Stimulated activated CD4-positive, alpha-beta T cell treated with anti-CD3 and anti-CD28 coated beads, Interleukin-1b, Interleukin-23, amount 100 ng/mL, for 1 hour (primary cell): ENCODE measurements at places on chromosomes 11 and 22.
A peak's percentile ranks its signal among the peaks of the same experiment; 100 is the strongest.

DNA sequence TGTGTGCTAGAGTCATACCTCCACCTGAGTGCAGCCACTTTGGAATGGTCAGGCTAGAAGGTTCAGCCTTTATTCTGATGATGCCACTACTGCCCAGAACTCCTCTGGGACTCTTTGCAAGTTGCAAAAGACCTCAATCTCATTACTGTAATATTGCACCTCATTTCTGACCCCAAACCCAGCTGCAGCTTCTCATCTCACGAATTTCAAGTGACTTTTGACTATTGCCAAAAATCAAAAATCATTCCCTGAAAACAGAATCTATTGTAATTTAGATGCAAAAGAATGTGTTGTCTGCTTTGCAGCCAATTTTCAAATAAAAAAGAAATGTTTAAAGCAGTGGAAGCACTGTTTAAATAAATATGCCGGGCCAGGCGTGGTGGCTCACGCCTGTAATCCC lies 25.2 kb downstream of the GVQW3 start:
- DNase-seq = no peak

- DNase-seq = no peak
These were observed 78.5 kb downstream of the PLEKHA7 start for GRCh38 chr11:16935518-16936302.

DNA sequence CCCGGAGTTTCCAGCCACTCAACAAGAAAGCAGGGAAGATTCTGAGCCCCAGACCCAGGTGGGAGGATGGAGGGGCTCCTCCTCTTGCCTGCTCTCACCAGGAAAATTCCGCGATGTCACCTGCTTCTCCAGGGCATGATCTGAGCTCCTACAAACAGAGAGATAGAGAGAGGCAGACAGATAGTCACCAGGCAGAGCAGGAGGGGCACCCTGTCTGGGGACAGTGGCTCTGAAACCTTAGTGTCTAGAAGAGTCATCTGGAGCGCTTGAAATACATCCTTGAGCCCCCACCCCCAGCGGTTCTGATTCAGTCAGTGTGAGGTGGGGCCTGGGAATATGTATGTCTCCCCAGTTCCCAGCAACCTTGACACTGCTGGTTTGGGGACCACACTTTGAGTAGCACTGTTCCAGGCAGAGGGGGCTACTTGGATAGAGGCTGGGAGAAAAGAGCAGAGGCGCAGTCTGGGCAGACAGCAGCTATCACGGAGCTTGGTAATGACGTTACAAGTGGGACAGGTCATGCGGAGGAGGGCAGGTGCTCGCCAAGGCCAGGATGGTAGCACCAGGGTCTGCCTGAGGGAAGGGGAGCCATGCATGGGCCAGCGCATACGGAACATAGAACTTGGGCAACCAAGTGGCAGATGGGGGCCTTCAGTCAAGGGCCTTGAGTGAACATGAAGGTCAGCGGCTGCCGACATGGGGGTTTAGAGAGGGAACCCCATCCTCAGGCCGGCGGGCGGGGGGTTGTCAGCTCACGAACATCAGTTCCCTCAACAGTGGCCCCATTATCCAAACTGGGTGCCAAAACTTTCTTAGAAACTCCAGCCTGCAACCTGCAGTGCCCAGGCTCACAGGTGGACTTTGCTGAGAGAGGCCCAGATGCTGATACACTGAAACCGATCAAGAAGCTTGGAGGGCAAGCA lies 60.9 kb upstream of the MYEOV start:
- no peak for DNase-seq

DNA sequence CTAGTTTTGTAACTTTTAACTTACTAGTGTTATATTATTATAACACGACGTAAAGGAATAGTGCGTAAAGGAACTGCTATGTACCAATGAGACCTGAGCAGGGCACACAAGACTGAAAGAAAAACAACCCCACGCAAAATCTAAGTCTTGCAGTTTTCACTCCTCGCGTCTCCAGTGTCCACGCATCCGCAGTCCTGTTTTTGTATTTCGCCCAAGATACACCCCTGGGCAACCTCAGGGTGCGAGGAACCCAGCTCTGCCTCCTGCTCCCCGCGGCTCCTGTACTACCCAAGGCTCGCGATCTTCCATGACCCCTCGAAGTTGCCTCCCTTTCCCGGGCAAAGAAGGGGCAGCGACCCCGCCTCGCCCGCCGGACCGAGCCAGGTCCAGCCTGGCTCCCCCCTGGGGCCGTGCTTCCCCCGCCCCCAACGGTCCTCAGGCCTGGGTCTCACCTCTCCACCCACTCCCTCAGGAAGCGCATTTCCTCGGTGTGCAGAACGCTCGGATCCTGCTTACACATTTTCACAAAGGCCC lies 393 bp downstream of the ST13 start:
- DNase-seq = no peak

DNA sequence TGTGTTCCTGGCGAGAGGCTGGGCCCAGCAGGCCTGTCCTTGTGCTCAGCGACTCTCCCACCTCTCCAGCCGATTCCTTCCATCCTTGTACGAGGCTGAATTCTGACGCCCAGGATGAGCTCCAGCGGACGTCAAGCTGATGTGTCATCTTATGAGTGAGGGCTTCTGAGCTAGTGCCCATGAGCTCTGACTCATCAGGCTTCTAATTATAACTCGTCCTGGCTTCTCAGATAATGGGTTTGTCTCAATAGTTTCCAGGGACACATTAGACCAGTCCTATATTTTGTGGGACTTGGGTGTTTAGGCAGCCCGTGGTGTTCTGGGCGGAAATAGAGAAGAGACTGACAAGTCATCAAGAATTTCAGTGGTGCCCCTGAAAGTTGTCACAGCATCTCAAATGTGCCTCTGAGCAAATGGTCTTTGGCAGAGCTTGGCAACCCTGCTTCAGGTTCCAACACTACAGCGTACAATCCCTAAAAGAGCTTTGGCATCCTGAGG lies 108.2 kb upstream of the CD44 start:
- no peak for DNase-seq

- DNase-seq = no peak
These were observed 9.1 kb downstream of the ME3 start for GRCh38 chr11:86663291-86663690.

GRCh38 chr11:17598700-17599459 lies 51.8 kb downstream of the OTOG start:
- DNase-seq = peak; percentile 16

DNA sequence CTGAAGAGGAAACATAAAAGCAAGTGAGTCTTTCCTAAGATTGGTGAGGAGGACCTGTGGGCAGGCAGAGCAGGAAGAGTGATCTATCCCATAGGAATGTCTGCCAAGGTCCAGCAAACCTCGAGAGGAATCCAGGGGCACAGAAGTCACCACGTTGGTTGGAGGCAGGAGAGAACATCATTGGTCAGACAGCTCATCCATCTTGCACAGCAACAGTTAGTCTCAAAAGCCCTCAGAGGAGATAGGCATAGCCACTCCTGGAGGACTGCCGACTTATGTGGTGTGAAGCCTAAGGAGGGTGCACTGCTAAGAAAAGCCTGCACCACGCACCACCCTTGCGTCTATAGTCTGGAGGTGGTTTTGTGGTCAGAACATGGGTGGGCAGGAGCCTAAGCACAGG lies 109.1 kb downstream of the RASSF10 start:
- no peak for DNase-seq

GRCh38 chr11:27551127-27551526 lies 44.6 kb upstream of the LIN7C start:
- no peak for DNase-seq

- no peak for DNase-seq
These were observed 225.0 kb upstream of the UBASH3B start for GRCh38 chr11:122430490-122430889.

- no peak for DNase-seq
These were observed 10.7 kb upstream of the TBC1D10A start for GRCh38 chr22:30337461-30337778.

DNA sequence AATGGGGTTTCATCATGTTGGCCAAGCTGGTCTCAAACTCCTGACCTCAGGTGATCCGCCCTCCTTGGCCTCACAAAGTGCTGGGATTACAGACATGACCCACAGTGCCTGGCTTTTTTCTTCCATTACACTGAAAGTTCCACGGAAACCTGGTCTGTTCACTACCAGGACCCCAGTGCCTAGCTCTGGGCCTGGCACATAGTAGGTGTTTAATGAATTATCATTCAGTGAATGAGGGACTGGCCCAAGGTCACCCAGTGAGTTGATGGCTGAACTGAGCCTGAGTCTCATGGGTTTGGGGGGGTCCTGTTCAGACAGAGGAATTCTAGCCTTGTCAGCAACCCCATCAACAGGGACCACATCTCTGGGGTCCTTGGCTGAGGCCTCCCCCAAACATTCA lies 3.1 kb downstream of the C11orf86 start:
- DNase-seq = no peak

DNA sequence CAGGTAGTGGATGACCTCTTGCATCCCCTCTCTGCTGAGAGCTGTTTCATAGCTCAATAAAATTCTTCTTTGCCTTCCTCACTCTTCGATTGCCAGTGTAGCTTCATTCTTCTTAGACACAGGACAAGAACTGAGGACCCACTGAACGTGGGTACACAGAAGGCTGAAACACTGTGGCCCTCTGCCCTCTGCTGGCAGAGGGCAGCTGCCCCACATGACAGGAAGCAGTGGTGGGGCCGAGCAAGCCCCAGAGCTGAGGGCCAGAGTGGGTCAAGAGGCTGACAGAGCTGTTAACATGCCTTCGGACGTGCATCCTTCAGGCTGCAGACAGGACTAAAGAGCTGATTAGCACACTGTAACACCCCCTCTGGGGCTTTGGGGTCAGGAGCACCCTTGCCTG lies 15.6 kb downstream of the SMC1B start:
- no peak for DNase-seq

- no peak for DNase-seq
These were observed 59.1 kb downstream of the AMBRA1 start for GRCh38 chr11:46534711-46535110.

DNA sequence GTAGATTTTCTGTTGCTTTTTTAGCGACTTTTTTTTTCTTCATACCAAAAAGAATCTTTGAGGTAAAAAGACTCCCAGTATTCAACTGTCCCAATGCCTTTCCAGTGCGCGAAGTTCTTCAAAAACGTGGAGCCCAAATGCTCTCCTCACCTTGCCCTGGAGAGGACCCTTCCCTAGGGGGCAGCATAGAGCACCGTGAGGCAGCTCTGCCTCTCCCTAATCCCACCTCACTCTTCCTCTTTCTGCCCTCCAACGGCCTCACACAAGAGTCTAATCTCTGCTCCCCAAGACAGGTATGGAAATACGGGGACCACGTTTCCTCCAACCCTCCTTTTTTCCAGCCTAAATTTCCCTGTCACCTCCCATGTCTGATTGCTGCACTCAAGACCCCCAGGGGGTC lies 117.5 kb upstream of the ALX4 start:
- DNase-seq = no peak

DNA sequence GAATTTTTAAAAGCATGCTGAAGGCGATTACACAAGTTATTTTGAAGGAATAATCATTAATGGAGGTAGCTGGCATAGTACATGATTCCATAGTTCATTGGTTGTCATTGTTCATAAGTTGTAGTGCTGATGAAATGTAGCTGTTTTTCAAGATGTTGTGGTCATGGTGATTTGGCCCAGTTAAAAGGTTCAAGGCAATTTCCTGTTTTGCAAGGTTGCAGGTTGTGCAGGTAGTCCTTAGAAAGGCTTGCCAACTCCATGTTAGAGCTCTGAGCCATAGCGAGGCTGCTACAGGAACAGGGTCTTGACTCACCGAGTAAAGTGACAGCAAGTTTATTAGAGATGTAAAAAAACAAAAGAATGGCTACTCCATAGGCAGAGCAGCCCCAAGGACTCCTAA lies 95.8 kb upstream of the CHORDC1 start:
- no peak for DNase-seq

DNA sequence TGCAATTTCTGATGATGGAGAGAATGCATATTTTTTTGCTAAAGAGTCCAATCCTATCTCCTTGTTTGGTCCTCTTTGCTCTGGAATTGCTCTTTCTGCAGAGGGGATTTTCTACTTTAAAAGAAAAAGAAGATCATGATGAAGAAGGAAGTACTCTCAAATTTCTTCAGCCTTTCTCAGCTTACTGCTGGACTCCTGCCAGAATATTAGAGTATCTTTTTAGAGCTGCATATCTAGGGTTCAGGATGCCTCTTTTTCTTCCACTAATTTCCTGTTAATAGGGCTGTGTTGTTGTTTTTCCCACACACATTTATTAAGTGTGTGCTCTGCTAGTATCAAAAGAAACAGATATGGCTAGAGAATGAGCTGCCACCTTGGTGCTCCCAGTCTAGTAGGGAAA lies 18.2 kb downstream of the UBASH3B start:
- no peak for DNase-seq

GRCh38 chr22:39914584-39914983 lies 13.7 kb downstream of the GRAP2 start:
- no peak for DNase-seq

- no peak for DNase-seq
These were observed 183.1 kb downstream of the NAV2 start for GRCh38 chr11:19895776-19896175.

GRCh38 chr22:24407278-24407665 lies 20.1 kb upstream of the ADORA2A start:
- no peak for DNase-seq

DNA sequence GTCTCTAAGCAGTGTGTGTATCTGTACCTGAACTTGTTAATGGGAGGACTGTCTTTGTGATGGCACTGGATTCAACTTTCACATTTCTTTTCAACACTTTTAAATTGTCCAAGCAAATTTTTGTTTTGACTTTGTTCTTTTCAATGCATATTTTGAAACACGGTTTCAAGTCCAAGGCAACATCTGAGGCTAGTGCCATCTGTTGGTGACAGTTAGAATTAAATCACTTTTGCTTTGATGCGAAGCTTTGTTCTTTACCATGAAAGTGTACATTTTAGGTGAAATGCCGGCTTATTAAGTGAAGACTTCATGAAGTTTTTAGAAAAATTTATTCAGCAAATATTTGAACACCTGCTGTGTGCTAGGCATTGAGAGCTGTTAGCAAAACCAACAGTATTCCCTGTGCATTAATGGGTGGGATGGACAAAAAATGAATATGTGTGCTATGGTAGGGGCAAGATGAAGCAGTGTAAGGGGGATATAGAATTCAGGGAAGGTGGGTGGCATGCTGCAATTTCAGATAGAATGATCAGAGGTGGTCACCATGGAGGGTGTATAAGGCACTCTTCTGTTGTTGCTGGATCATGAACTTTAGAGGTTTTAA lies 70.2 kb downstream of the DDX10 start:
- no peak for DNase-seq

- DNase-seq = no peak
These were observed 1116.6 kb downstream of the BRD1 start for GRCh38 chr22:48711031-48711431.

GRCh38 chr22:44578516-44579230 lies 80.6 kb upstream of the RTL6 start:
- DNase-seq = no peak

DNA sequence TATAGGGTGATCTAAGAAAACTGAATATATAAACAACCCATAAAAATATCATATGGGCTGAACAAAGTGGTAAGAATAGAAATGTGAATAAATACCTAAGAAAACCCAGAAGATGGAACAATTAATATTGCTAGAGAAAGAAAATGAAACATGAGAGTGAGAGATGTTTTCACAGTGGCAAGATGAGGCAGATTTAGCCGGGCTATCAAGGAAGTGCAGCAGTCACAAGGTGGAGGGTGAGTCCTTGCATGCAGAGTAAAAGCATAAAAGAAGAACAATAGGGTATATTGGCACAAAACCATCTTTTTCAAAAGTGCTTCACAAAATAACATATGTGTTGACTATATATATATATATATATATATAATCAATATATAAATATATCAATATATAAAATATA lies 49.6 kb downstream of the NOX4 start:
- DNase-seq = no peak

- DNase-seq = no peak
These were observed 8.2 kb downstream of the PHF21A start for GRCh38 chr11:46112961-46113607.

GRCh38 chr11:76562541-76562940 lies 108.0 kb downstream of the LRRC32 start:
- no peak for DNase-seq
